Omental fat pad (tissue), 4 donors: ENCODE measurements at places on chromosomes 11 and 22.

GRCh38 chr11:23606191-23606590 lies 745.9 kb upstream of the CCDC179 start:
- no peak for DNase-seq

GRCh38 chr22:17138513-17138912 lies 17.4 kb upstream of the TMEM121B start:
- DNase-seq = no peak

- no peak for DNase-seq
Measured at GRCh38 chr11:126354631-126355323, 709 bp upstream of the ST3GAL4 start.

GRCh38 chr11:27040302-27041115 lies at the start of gene BBOX1:
TSS of gene BBOX1 (plus strand) at chr11:27040815. CDS start at chr11:27055431, 14,616 bp downstream.
- DNase-seq = no peak

GRCh38 chr11:105164208-105164607 lies 24.6 kb upstream of the CARD18 start:
- DNase-seq = no peak

DNA sequence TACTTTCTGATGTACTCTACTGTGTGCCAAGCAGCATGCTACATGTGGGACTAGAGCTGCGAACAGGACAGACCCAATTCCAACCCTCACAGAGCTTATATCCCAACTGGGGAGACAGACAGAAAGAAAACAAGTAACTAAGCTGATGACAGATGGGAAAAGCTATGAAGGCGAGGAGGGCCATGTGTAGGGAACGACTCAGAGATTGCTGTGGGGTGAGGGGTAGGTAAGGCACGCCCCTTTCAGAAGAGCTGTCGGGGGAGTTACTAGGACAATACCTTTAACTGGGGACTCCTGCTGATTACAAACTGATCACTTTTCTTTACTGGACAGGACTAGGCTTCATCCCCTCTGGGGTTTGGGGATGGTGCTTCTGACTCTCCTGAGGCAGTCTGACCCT lies 48.9 kb downstream of the ST3GAL4 start:
- DNase-seq = no peak

DNA sequence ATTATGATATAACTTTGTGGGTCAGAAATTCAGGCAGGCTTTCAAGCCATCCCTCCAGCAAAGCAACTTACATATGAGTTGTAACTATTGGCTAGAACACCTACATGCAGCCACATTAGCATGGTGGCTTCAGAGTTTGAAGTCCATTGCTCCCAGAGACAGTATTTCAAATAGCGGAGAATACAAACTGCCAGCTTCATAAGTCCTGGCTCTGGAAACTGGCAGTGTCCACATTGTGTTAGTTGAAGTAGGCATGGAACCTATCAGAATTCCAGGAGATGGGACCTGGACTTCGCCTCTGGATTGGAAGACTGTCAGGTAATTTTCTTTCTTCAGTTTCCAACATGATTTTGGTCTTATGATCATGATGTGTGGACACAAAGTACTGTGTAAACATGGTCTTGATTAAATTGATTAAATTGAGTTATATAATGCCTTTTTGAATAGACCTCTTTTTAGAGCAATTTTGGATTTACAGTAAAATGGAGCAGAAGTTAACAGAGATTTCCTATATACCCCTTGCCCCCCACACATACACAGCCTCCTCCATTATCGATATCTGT lies 209.9 kb upstream of the NAV2 start:
- DNase-seq = no peak

- no peak for DNase-seq
Measured at GRCh38 chr11:127017482-127017881, 16.9 kb upstream of the KIRREL3 start.

- peak; percentile 48 for DNase-seq
Measured at GRCh38 chr11:128859563-128860441, 7.3 kb downstream of the KCNJ1 start.

DNA sequence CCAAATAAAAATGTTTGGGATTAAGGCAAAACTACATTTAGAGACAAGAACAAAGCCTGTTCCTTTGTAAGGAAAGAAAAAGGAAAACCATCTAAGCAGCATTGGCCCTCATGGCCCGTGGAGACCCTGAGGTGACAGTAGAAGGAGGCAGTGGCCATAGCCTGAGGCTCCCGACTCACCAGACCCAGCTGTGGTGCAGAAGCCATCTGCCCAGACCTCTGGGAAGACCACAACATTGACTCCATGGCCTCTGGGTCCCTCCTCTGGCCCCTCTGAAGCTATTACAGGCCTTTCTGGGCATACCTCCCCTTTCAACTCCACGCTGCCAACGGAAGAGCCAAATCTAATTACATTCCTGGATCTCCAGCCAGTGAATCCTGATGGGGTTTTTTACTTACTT lies 6.4 kb downstream of the PRAME start:
- no peak for DNase-seq

DNA sequence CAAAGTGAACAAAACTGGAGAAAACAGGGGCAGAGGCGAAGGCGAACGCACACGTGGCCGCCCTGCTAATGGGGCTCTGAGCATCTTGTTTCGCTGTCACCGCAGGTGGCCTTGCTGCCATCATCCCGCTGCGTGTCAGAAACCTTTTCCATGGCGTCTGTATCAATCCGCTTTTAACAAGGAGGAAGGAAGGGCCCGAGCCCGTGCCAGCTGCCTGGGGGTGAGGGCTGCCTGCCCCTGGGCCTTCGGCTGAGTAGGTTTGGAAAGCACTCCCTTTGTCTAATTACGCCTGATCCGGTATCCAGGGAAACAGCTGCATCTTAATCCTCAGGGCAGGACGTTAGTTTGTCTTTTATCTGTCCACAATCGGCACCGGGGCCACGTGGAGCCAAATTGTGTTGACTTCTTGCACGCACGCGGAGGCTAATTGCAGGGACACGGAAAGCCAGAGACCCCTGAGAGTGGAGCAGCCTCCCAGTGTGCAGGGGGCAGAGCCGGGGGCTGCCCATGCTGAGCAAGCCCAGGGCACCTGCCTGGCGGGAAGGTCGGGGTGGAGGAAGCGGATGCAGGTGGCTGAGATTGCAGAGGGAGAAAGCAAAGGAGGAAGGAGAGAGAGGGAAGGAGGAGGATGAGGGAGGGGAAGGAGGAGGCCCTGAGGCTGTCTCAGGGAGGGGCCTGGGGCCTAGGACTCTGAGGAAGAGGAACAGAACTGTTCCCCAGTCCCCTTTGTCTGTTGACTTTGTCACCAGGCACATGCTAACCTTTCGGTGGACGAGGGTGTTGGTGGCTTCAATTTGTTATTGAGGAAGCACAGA lies 19.2 kb upstream of the TH start:
- DNase-seq = no peak
